ENCODE measurements at places on chromosomes 12 and 14.

DNA sequence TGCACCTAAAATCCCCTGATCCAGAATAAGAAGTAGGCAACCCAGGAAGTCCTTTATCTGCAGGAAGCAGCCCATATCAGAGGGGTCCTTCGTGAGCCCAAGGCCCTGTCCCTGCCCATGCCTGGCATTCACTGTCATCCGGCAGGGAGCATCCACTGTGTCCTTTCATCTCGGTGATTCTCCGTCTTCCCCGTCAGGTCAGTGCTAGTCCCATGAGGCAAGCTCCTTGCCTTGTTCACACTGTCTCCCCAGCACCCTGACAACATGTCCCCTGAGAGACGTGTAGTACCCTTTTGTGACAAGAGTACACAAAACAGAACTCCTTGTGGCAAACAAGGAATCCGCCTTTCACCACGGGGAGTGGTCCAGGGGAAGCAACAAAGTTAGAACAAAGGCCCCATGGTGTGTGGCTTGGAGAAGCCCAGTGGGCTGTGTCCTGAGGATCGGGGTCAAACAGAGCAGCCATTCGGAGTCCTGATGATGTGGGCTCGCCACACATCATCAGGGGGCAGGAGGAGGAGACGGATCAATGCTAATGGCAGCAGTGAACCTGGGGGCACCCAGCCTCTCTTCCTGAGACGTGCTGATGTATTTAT is 112.1 kb downstream of the DICER1 start:
- DNase-seq, result no peak
- no peak overlapping the region for H3K27ac ChIP-seq
- H3K36me3 ChIP-seq, result no peaks in the 10 kb centered on the region
- H3K4me3 ChIP-seq, result no peak overlapping the region
- H3K4me1 ChIP-seq, result no peaks in the 10 kb centered on the region

DNA sequence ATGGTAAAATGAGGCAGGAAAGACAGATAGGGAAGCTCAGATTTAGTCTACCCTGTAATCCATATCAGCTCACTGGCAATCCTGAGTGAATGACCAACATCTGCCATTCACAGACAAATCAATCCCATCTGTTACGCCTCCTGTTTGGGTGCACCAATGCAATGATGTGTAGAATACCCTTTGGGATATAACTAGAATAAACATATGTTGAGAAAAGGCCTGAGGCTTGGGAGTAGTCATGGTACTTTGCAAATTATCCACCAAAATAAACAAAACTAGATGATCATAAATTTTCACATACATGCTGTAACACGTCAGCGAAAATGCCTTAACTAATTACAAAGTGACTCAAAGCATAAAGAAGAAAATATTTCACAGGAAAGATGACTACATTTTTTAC is 78.8 kb downstream of the KCNC2 start:
- no peaks in the 10 kb centered on the region for H3K36me3 ChIP-seq
- no peaks in the 10 kb centered on the region for H3K4me1 ChIP-seq
- no peak overlapping the region for H3K27ac ChIP-seq
- no peak overlapping the region for H3K4me3 ChIP-seq
- no peak for DNase-seq

DNA sequence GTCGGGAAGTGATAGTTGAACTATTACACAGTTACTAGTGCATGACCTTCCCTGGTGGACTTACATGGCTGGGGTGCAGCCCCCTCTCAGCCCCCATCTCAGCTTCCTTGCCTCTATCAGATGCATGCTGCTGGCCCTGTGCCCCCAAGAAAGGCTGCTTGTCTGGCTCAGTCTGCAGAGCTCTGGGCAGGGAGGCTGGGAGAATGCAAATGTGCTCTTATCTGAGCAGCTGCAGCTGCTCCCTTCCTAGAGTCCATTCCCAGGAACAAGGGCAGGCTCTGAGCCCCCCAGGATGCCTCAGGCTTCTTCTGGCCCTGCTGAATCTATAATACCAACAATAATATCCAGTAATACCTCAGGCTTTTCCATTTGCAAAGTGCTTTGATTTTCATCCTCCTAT is 218.1 kb upstream of the SRRM4 start:
- no peak overlapping the region for H3K27ac ChIP-seq
- no peaks in the 10 kb centered on the region for H3K27me3 ChIP-seq
- DNase-seq, result no peak
- no peaks in the 10 kb centered on the region for H3K36me3 ChIP-seq
- no peaks in the 10 kb centered on the region for H3K4me1 ChIP-seq

- H3K27ac ChIP-seq, result no peak overlapping the region
- no peaks in the 10 kb centered on the region for H3K4me1 ChIP-seq
- no peaks in the 10 kb centered on the region for H3K27me3 ChIP-seq
Measured at GRCh38 chr14:77372304-77372841, 4.5 kb downstream of the TMED8 start.

DNA sequence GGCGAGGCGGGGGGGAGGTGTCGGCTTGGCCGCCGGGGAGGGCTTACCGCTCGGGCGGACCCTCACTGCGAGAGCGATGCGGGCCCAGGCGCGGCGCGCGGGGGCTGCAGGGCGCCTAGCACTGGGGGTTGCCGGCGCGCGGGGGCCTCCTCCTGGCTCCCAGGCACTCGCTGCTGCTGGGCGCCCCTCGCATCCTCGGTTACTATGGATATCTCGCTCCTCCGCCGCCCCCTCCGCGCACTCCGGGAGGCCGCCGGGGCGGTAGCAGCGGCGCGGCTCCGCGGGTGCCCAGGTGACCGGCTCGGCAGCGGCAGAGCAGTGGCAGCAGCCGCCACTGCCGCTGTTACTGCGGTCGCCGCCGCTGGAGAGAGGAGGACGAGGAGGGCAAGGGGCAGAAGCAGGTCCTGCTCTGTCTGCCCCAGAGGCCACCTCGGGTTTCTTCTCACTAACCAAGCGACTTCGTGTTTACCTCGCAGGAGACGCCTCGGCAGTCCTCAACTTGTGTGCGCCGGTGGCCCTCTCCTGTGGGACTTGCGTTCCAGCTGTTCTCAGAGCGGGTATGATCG is 250.1 kb downstream of the APAF1 start:
- DNase-seq, result no peak
- peaks cover 29% of the 10 kb centered on the region for H3K27me3 ChIP-seq
- H3K4me3 ChIP-seq, result peak overlapping the region; percentile 65
- no peaks in the 10 kb centered on the region for H3K4me1 ChIP-seq

- H3K36me3 ChIP-seq, result no peaks in the 10 kb centered on the region
- H3K27me3 ChIP-seq, result no peaks in the 10 kb centered on the region
- no peaks in the 10 kb centered on the region for H3K4me1 ChIP-seq
Measured at GRCh38 chr12:93183940-93184671, 193.6 kb upstream of the NUDT4 start.

- no peak overlapping the region for H3K27ac ChIP-seq
- H3K4me3 ChIP-seq, result no peak overlapping the region
- peak; percentile 16 for DNase-seq
- no peaks in the 10 kb centered on the region for H3K4me1 ChIP-seq
- no peaks in the 10 kb centered on the region for H3K36me3 ChIP-seq
Measured at GRCh38 chr14:92352158-92352985, 29.4 kb downstream of the SLC24A4 start.

DNA sequence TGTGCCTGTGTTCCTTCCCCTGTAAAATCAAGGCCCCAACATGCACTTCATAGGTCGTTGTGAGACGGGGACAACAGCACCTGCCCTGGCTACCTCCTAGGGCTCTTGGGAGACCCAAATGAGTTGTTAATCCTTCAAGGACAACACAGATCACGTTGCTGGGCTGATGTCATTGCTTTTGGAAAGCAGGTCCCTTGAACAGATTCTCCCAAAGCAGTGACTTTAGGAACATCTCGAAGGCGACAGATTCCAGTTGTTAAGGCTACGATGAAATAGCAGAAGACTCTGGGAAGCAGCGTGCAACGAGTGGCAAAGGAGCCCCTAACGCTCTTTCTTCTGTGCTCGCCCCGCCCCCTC is 26.2 kb upstream of the MAP1LC3B2 start:
- H3K36me3 ChIP-seq, result no peaks in the 10 kb centered on the region
- DNase-seq, result no peak

DNA sequence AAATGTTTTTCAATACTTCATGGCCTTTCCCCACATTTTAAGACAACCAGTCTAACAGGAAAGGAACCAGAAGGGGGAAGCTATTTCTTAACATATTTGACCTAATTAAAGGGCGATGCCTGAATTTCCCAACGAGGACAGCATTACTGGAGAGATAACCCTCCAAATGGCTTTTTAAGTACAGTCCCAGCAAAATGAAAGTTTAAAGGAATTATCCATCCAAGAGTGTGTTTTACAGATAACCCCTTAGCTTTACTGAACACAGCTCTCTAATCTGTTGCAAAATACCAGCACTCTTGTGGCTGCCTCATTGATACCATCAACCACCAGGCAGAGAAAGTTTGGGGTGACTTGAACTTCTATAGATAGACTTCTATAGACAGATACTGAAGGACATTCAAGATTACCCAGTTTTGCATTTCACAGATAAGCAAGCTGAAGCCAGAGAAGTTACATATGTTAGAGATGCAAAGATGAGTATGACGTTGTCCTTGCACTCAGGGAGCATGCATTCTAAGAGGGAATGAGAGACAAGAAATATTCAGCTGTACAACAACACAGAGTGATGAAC is 41.3 kb upstream of the DUSP6 start:
- no peaks in the 10 kb centered on the region for H3K36me3 ChIP-seq
- no peaks in the 10 kb centered on the region for H3K27me3 ChIP-seq
- DNase-seq, result no peak
- no peaks in the 10 kb centered on the region for H3K4me1 ChIP-seq

DNA sequence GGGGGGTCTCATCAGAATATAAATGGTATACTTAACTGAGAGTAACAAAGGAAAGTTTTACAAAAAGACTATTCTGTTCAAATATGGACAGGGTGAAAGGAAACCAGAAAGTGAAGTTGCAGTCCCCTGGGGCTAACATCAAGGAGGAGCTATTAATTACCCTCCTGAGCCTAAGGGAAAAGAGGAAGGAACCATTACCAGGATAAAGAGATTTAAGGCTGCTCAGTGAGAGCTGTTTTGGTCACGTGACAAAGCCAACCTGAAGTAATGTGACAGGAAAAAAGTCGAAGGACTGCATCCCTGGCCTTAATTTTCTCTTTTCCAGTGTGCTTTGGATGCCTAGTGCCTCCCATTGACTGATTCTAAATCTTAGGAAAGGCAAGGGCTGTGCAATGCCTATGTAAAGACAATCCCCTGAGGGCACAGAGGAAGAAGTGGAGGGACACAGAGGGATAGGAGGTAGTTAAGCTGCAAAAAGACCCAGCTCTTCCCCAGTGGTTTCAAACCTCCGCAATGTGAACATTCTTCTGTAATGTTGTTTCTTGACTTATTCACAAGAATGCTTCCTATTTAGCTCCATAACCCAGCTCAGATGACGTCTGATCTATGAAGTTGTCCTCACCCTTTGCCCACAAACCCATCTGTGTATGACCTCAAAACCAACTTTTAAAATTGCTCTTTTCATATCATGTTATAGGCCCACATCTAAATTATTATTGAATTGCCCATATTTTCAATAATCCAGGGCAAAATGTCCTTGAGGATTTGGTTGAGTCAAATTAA is 187.7 kb upstream of the DCN start:
- H3K4me1 ChIP-seq, result peaks cover 3% of the 10 kb centered on the region
- H3K36me3 ChIP-seq, result no peaks in the 10 kb centered on the region
- DNase-seq, result peak; percentile 45
- H3K4me3 ChIP-seq, result no peak overlapping the region
- H3K27ac ChIP-seq, result no peak overlapping the region

DNA sequence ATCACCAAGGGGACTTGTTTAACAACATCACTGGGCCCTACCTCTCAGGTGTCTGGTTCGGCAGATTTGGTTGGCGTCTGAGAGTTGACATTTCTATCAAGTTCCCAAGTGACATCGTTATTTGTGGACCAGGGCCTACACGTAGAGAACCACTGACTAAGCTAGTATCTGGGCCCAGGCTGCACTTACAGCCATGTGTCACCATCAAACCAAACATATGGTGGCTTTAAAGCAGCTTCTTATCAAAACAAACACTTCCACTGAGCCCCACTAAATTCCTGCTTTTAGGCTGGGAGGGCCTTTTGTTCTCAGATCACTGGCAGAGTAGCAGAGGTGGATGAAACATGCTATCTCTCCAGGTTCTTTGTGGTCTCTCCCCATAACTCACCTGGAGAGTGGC is 220.5 kb downstream of the PELI2 start:
- H3K4me1 ChIP-seq, result no peaks in the 10 kb centered on the region
- no peak overlapping the region for H3K4me3 ChIP-seq
- DNase-seq, result no peak
- H3K36me3 ChIP-seq, result no peaks in the 10 kb centered on the region

DNA sequence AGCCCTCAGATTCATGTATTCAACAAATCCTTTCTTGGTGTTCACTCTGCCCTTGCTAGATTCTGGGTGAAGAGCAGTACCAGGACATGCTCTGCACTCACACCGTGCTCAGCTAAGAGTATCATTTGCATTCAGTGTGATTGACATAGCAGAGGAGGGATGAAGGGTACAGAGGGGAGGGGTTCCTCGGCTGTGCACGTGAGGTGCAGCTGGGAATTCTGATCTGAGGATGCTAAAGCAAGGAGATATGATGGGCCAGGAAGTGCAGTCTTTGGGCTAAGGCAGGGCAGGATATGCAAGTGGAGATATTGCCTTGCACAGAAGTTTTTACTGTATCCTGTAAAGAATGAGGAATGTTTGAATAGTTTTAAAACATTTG is 108.6 kb downstream of the FGD4 start:
- DNase-seq, result no peak
- H3K27me3 ChIP-seq, result no peaks in the 10 kb centered on the region
- no peak overlapping the region for H3K4me3 ChIP-seq
- H3K4me1 ChIP-seq, result peaks cover 3% of the 10 kb centered on the region
- H3K36me3 ChIP-seq, result no peaks in the 10 kb centered on the region

DNA sequence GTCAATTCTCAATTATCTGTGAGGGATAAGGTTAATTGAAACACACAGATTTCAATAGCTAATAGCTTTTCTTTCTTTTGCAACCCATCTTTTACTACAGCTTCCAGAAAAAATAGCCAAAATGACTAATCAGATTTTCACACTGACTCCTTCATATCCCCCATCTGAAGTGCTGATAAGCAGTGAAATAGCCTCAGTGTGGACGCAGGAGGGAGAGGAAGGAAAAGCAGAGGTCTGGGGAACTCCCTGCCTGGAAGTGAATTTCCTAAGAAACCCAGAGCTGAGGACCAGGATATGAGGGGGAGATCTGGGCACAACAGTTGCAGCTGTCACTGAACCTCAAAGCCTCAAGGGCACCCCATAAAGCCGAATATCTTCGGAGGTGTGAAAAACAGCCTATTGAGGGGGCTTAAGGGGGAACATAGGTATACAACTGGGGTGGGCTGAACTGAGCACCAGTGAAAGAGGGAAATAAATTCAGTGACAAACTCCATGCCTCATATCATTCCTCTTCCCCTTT is 60.9 kb downstream of the EMP1 start:
- H3K36me3 ChIP-seq, result no peaks in the 10 kb centered on the region
- no peak overlapping the region for H3K4me3 ChIP-seq

DNA sequence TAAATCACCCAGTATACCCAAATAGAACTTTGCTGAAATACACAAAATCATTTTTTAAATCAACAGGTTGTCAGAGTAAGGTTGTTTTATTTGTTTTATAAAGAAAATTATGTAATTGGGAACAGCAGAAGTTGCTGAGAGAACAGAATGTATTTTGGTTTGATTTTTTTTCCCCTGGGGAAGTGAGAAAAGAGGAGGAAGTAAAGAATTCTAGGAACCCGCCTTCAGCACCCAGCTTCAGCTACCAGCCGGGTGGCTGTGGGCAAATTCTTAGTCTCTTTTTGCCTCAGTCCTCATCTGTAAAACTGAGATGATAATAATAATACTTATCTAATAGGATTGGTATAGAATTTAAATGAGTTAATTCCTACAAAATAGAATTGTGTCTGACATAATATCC is 119.4 kb downstream of the SRGAP1 start:
- H3K4me3 ChIP-seq, result no peak overlapping the region
- H3K4me1 ChIP-seq, result peaks cover 3% of the 10 kb centered on the region
- no peaks in the 10 kb centered on the region for H3K36me3 ChIP-seq
- DNase-seq, result no peak
- no peaks in the 10 kb centered on the region for H3K27me3 ChIP-seq
- no peak overlapping the region for H3K27ac ChIP-seq

Measured in iPS DF 6.9 (cell line).